ENCODE measurements at places on chromosomes 12 and 14.

DNA sequence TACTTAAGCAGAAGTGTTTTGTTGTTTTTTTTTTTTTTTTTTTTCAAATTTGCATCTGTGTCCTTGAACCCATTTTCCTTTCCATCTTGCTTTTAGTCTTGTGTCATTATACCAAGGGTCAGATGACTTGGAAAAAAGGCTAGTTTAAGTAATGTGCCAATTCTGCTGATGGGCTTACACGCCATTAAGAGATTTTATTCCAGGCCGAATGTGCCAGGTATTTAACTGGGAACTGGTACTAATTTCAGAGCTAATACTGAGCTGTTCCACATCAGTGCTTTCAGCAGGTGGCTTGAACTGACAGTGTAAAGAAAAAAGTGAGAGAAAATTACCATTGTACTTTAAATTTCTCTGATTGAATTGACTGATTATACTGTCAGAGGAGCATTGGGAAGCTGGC, 224.9 kb downstream of the NPAS3 start:
- H3K4me3 ChIP-seq, result no peak overlapping the region
- peaks cover 3% of the 10 kb centered on the region for H3K4me1 ChIP-seq
- H3K36me3 ChIP-seq, result no peaks in the 10 kb centered on the region
- H3K27ac ChIP-seq, result no peak overlapping the region
- H3K27me3 ChIP-seq, result no peaks in the 10 kb centered on the region

GRCh38 chr14:71166180-71166837, 259.1 kb downstream of the PCNX1 start:
- H3K27ac ChIP-seq, result no peak overlapping the region
- no peaks in the 10 kb centered on the region for H3K27me3 ChIP-seq
- no peaks in the 10 kb centered on the region for H3K36me3 ChIP-seq
- H3K4me3 ChIP-seq, result no peak overlapping the region

DNA sequence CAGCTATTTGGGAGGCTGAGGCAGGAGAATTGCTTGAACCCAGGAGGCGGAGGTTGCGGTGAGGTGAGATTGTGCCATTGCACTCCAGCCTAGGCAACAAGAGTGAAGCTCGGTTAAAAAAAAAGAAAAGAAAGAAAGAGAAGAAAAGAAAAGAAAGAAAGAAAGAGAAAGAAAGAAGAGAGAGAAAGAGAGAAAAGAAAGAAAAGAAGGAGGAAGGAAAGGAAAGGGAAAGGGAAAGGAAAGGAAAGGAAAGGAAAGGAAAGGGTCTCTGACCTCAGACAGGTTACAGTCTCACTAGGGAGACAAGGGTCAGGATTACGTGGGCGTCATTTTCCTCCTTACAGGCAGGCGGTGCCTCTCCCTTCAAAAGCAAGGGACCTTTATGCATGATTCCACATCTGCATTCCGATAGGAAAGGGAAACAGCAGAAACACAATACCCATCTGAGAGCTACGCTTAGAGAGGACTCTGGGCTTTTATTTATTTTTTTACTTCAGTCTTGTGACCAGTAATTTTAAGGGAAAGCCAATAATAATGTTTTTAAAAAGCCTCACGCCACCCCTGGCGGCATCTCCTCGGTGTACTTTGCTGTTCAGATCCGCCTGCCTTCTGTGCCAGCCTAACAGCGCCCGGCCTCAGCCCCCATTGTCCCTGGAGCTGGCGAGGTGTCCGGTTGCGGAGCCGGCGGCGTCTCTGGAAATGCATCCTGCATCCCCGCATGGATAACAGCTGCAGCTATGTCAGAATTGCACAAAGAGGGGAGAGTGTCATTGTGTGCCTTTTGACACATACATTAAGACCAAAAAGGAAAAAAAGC, 945 bp upstream of the HIP1R start:
- peak; percentile 25 for DNase-seq
- peaks cover 30% of the 10 kb centered on the region for H3K27me3 ChIP-seq
- no peaks in the 10 kb centered on the region for H3K4me1 ChIP-seq
- peak overlapping the region; percentile 58 for H3K4me3 ChIP-seq

- no peak overlapping the region for H3K4me3 ChIP-seq
- H3K4me1 ChIP-seq, result no peaks in the 10 kb centered on the region
- H3K36me3 ChIP-seq, result peaks cover 39% of the 10 kb centered on the region
- H3K27ac ChIP-seq, result no peak overlapping the region
Observed at GRCh38 chr14:92978229-92979021, 55.5 kb downstream of the CHGA start.

DNA sequence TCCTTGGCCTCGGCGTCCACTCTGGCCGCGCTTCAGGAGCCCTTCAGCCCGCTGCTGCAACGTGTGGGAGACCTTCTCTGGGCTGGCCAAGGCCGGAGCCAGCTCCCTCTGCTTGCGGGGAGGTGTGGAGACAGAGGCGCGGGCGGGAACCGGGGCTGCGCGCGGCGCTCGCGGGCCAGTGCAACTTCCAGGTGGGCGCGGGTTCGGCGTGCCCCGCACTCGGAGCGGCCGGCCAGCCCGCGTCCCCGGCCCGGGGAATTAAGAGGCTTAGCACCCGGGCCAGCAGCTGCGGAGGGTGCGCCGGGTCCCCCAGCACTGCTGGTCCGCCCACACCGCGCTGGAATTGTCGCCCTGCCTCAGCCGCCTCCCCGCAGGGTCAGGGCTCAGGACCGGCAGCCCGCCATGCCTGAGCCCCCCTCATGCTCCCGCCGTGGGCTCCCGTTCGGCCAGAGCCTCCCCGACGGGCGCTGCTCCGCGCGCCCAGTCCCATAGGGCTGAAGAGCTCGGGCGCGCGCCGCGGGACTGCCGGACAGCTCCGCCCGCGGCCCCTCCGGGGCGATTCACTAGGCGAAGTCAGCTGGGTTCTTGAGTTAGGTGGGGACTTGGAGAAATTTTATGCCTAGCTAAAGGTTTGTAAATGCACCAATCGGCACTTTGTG, 673.9 kb downstream of the SLC16A7 start:
- no peak overlapping the region for H3K4me3 ChIP-seq
- H3K36me3 ChIP-seq, result no peaks in the 10 kb centered on the region
- no peaks in the 10 kb centered on the region for H3K27me3 ChIP-seq
- no peaks in the 10 kb centered on the region for H3K4me1 ChIP-seq
- no peak for DNase-seq

- no peaks in the 10 kb centered on the region for H3K4me1 ChIP-seq
- H3K27me3 ChIP-seq, result no peaks in the 10 kb centered on the region
- H3K4me3 ChIP-seq, result no peak overlapping the region
- H3K36me3 ChIP-seq, result no peaks in the 10 kb centered on the region
Observed at GRCh38 chr12:27424631-27425230, 21.8 kb upstream of the SMCO2 start.

GRCh38 chr14:34678306-34678705, 36.1 kb downstream of the CFL2 start:
- no peaks in the 10 kb centered on the region for H3K36me3 ChIP-seq
- H3K27ac ChIP-seq, result no peak overlapping the region
- H3K4me3 ChIP-seq, result no peak overlapping the region
- no peaks in the 10 kb centered on the region for H3K27me3 ChIP-seq
- no peak for DNase-seq
- H3K4me1 ChIP-seq, result peaks cover 3% of the 10 kb centered on the region

GRCh38 chr12:92533280-92533890, 169.4 kb upstream of the PLEKHG7 start:
- H3K27me3 ChIP-seq, result no peaks in the 10 kb centered on the region
- no peaks in the 10 kb centered on the region for H3K4me1 ChIP-seq
- DNase-seq, result no peak
- H3K36me3 ChIP-seq, result no peaks in the 10 kb centered on the region
- H3K4me3 ChIP-seq, result no peak overlapping the region

- H3K4me3 ChIP-seq, result no peak overlapping the region
- DNase-seq, result no peak
- no peaks in the 10 kb centered on the region for H3K27me3 ChIP-seq
- no peaks in the 10 kb centered on the region for H3K36me3 ChIP-seq
- H3K4me1 ChIP-seq, result no peaks in the 10 kb centered on the region
Observed at GRCh38 chr12:51183816-51184215, 10.9 kb upstream of the TFCP2 start.

GRCh38 chr12:122111089-122111641, 32.6 kb downstream of the MLXIP start:
- H3K4me3 ChIP-seq, result no peak overlapping the region
- H3K27ac ChIP-seq, result no peak overlapping the region
- H3K36me3 ChIP-seq, result no peaks in the 10 kb centered on the region
- H3K4me1 ChIP-seq, result peaks cover 2% of the 10 kb centered on the region
- H3K27me3 ChIP-seq, result no peaks in the 10 kb centered on the region
- no peak for DNase-seq

GRCh38 chr14:99391671-99392070, 89.0 kb downstream of the SETD3 start:
- no peaks in the 10 kb centered on the region for H3K36me3 ChIP-seq
- H3K4me1 ChIP-seq, result no peaks in the 10 kb centered on the region
- no peaks in the 10 kb centered on the region for H3K27me3 ChIP-seq

- H3K36me3 ChIP-seq, result no peaks in the 10 kb centered on the region
- H3K4me1 ChIP-seq, result no peaks in the 10 kb centered on the region
- no peak overlapping the region for H3K4me3 ChIP-seq
- no peak overlapping the region for H3K27ac ChIP-seq
Observed at GRCh38 chr12:116861320-116861719, 19.9 kb downstream of the HRK start.

- no peaks in the 10 kb centered on the region for H3K27me3 ChIP-seq
- no peak overlapping the region for H3K27ac ChIP-seq
- H3K4me1 ChIP-seq, result 0 out of 2 replicates have a peak, but pooled peaks cover 2% of the 10 kb centered on the region
- no peak for DNase-seq
- H3K4me3 ChIP-seq, result no peak overlapping the region
- no peaks in the 10 kb centered on the region for H3K36me3 ChIP-seq
Observed at GRCh38 chr12:30197392-30198057, 413.8 kb upstream of the TMTC1 start.

DNA sequence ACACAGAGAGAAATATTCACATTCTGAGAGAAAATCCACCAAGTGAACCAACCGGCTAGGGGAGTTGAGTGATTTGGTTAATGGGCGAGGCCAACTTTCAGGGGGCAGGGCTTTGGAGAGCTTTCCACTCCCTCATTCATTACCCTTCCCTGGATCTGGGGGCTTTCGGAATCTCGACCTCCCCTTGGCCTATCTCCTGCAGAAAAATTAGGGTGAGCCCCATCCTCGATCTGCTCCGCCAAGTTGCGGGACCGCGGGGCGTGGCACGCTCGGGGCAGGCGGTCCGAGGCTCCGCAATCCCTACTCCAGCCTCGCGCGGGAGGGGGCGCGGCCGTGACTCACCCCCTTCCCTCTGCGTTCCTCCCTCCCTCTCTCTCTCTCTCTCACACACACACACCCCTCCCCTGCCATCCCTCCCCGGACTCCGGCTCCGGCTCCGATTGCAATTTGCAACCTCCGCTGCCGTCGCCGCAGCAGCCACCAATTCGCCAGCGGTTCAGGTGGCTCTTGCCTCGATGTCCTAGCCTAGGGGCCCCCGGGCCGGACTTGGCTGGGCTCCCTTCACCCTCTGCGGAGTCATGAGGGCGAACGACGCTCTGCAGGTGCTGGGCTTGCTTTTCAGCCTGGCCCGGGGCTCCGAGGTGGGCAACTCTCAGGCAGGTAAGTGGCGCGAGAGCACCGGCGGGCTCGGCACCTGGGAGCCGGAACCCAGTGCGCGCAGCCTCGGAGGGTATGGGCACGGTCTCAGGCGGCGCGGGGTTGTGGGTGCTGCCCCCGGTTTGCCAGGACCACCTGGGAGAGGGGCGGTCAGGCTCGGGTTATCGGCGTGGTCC, at the start of gene ERBB3:
TSS of gene ERBB3 (plus strand) at position 443 of the 833 bp plus-strand sequence. CDS start at position 579, 136 bp downstream.
- peak; percentile 87 for DNase-seq
- peaks cover 3% of the 10 kb centered on the region for H3K36me3 ChIP-seq
- H3K4me1 ChIP-seq, result peaks cover 3% of the 10 kb centered on the region
- H3K4me3 ChIP-seq, result peak within 1 kb of the TSS; percentile 85
- peak within 1 kb of the TSS; percentile 92 for H3K27ac ChIP-seq
- H3K27me3 ChIP-seq, result no peaks in the 10 kb centered on the region

- H3K27ac ChIP-seq, result no peak overlapping the region
- no peak for DNase-seq
- H3K4me1 ChIP-seq, result no peaks in the 10 kb centered on the region
- no peaks in the 10 kb centered on the region for H3K27me3 ChIP-seq
- no peak overlapping the region for H3K4me3 ChIP-seq
Observed at GRCh38 chr14:74586681-74587362, 25.2 kb downstream of the LTBP2 start.

DNA sequence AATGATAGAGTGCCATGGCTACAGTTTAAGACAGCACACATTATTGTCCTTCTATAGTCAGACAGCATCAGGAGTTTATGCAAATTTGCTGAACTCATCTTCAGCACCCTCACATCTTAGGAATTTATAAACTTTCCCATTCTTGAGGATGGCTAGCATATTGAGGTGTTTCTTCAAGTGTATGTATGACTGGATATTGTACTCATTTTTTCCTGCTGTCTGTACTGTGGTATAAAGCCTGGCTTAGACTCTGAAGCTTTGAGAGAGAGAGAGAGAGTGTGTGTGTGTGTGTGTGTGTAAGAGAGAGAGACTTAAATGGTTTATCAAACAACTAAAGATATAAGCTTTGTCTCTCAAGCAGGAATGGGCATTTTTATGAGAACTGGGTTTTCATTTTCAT, 161.6 kb downstream of the PIK3C2G start:
- no peak for DNase-seq
- H3K4me3 ChIP-seq, result no peak overlapping the region
- no peaks in the 10 kb centered on the region for H3K36me3 ChIP-seq
- H3K4me1 ChIP-seq, result no peaks in the 10 kb centered on the region
- H3K27me3 ChIP-seq, result no peaks in the 10 kb centered on the region

GRCh38 chr12:27841392-27841882, 61.4 kb upstream of the MANSC4 start:
- H3K27me3 ChIP-seq, result no peaks in the 10 kb centered on the region
- no peaks in the 10 kb centered on the region for H3K36me3 ChIP-seq
- H3K27ac ChIP-seq, result no peak overlapping the region
- H3K4me1 ChIP-seq, result no peaks in the 10 kb centered on the region
- no peak for DNase-seq
- H3K4me3 ChIP-seq, result no peak overlapping the region

DNA sequence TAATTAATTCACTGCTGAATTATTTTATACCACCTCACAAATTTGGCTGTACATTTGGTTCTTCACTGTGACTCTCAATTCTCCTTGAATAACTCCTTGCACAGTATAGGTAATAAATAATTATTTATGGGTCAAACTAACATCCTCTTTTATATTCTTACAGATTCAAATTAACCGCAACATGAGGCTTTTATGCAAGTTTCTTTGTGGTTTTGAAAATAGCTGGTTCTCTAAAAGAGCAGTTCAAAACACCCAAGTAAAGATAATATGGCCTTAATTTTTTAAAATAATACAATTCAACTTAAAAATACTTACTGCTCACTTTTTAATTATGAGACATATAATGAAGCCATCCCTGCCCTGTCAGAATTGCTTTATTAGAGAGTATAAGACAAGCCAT, 12.9 kb upstream of the TRIM9 start:
- H3K36me3 ChIP-seq, result no peaks in the 10 kb centered on the region
- DNase-seq, result no peak
- H3K27ac ChIP-seq, result no peak overlapping the region
- no peaks in the 10 kb centered on the region for H3K4me1 ChIP-seq
- no peak overlapping the region for H3K4me3 ChIP-seq

- H3K4me1 ChIP-seq, result no peaks in the 10 kb centered on the region
- no peaks in the 10 kb centered on the region for H3K27me3 ChIP-seq
- H3K4me3 ChIP-seq, result no peak overlapping the region
Observed at GRCh38 chr12:14962153-14962539, 745 bp upstream of the ARHGDIB start.

- DNase-seq, result no peak
- no peaks in the 10 kb centered on the region for H3K36me3 ChIP-seq
- no peaks in the 10 kb centered on the region for H3K4me1 ChIP-seq
- H3K4me3 ChIP-seq, result no peak overlapping the region
- H3K27me3 ChIP-seq, result no peaks in the 10 kb centered on the region
- no peak overlapping the region for H3K27ac ChIP-seq
Observed at GRCh38 chr14:75333606-75334548, 55.2 kb downstream of the FOS start.

- no peak for DNase-seq
- H3K27me3 ChIP-seq, result no peaks in the 10 kb centered on the region
- H3K27ac ChIP-seq, result no peak overlapping the region
Observed at GRCh38 chr14:71466251-71466650, 466.0 kb upstream of the RGS6 start.
